NCI-H146 (cell line): ENCODE measurements at places on chromosomes 7 and 10.

GRCh38 chr7:169276-170172 lies 22.8 kb upstream of the FAM20C start:
- DNase-seq = no peak

GRCh38 chr7:128869138-128869943 lies 6.7 kb downstream of the ATP6V1F start:
- peak; percentile 87 for DNase-seq

DNA sequence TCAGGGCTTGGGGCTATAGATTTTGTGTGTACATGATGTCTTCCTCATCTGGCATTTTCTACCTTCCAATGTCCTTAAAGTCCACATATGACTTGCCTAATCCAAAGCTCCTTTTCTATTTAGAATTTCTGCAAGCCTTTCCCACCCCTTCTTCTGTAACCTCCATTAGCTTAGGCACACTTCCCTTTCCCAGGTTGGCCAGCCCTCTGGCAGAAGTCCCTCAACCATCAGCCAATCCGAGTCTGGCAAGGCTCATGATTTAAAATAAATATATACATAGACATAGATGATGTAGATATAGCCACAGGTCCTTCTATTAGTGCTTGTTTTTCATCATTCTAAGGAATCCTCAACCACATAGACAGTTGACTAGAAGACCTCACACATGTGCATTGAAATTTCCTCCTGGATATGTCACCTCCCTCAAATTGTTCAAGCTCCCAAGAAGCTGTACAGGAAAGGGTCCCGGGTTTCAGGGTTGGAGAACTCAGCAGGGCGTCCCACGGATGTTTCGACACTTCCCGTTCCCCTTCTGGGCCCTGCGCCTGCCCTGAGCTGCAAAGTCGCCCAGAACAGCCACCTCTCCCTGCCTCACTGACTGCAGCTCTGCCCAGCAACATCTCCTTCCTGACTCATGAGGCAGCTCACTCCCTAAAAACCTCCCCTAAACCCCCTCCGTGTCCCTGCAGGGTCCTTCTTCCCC lies 20.4 kb upstream of the PIK3AP1 start:
- no peak for DNase-seq

DNA sequence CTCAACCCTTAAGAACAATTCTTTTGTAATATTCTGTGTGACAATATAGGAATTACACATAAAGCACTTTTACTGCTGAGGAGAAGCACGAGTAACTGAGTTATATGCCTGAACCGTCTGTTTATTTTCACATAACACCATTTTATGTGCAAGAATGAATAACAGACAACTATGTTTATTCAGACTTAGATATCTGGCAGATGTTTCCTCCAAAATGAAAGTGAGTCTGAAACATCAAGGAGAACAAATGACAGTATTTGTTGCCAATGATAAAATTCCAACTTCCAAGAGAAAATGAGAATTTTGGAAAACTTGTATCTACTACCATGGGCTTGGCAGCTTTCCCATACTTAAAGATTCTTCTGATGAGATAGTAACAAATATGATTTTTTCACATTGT lies 51.4 kb downstream of the DNMBP start:
- DNase-seq = no peak

- DNase-seq = no peak
These were observed 541.9 kb upstream of the CELF2 start for GRCh38 chr10:10475812-10476211.

- DNase-seq = no peak
These were observed 50.5 kb downstream of the PNLIPRP3 start for GRCh38 chr10:116477986-116478664.

GRCh38 chr7:127226685-127227374 lies 25.9 kb downstream of the GRM8 start:
- no peak for DNase-seq

DNA sequence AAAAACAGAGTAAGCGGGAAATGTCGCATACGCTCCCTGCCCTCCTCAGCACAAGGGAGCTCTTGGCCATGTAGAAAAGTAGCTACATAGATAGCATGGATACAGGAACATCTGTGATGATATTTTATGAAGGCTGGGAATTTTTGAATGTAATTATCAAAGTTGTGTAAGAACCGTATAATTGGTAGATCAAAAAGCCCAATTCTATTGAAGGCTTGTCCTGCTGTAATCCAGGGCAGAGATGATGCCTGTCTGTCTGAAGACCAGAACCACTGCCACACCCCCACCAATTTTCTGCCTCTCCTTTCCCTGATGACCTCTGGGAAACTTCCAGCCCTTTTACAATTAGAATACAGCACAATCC lies 51.4 kb downstream of the ZRANB1 start:
- DNase-seq = no peak

GRCh38 chr7:22665923-22666322 lies 61.1 kb upstream of the IL6 start:
- DNase-seq = no peak

GRCh38 chr10:116588995-116589394 lies 1.8 kb upstream of the PNLIPRP1 start:
- DNase-seq = no peak

DNA sequence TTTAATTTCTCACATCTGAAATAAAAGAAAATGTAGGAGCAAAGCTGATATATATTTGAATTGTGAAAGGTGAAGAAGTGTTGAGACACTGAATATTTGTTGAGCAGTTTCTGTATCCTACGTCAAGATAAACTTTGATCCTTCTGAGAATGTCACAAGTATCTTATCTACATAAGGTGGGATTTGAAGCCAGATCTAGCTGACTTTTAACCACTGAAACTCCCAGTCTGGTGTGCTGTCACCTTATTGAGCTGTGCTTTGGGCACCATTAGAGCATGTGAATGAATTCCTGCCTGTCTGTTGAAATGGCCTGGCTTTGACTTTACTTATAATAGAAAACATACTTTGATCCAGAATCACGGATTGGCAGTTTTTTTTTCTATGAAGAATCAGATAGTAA lies 15.2 kb downstream of the GPR141 start:
- no peak for DNase-seq

GRCh38 chr7:17492437-17492836 lies 194.0 kb downstream of the AHR start:
- DNase-seq = no peak

GRCh38 chr10:73229567-73229966 lies 17.5 kb downstream of the DNAJC9 start:
- no peak for DNase-seq

- DNase-seq = peak; percentile 53
These were observed 576 bp upstream of the CSGALNACT2 start for GRCh38 chr10:43137717-43138020.

DNA sequence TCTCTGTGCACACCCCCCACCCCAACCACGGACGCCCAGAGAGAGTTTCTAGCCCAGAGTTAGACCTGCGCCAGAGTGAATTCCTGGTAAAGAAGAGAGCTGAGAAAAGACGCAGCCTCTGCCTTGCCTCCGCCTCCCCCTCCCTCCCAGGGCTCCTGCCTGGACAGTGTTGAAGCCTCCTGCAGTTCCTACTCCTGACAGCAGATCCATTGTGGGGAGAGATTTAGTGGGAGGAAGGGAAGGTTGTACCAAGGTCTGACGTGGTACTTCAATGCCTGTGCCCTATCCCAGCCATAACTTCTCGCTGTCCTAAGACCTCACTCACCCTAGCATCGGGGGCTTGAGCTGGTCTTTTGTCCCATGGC lies 952 bp downstream of the SRRM3 start:
- peak; percentile 53 for DNase-seq
